ENCODE measurements at places on chromosomes 3 and 15.
A peak's percentile ranks its signal among the peaks of the same experiment; 100 is the strongest.

DNA sequence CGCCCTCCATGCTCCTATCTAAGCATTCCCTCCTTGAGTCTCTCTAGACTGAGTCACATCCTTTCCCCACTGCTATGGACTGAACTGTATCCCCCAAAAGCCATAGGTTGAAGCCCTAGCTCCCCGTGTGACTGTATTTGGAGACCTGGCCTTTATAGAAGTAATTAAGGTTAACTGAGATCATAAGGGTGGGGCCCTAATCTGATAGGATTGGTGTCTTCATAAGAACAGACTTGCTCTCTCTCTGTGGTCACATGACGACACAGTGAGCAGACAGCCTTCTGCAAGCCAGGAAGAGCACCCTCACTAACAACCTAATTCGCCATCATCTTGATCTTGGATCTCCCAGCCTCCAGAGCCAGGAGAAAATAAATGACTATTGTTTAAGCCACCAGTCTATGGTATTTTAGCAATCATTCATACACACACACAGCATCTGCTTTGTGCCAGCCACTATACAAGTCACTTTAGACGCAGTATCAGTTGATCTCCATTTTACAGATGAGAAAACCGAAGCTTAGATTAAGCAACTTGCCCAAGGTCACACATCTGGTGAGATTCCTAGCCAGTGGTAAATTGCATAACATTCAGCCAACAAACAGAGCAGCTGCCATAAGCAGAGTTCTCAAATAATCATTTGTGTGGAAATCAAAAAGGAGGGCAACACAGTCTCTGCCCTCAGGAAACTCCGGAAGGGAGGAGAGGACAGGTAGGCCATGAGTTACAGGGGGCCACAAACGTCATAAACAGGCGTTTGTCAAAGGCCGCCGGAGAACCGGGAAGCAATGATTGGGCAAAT is 66.3 kb upstream of the HES1 start:
- no peak for ATAC-seq

- no peak for ATAC-seq
These were observed 80.6 kb upstream of the PRR20G start for GRCh38 chr3:127368186-127369032.

GRCh38 chr3:148223266-148223665 is 474.4 kb upstream of the AGTR1 start:
- ATAC-seq = no peak

- ATAC-seq = no peak
These were observed 96.1 kb upstream of the RASGRP1 start for GRCh38 chr15:38660738-38661137.

- no peak for ATAC-seq
These were observed 17.0 kb downstream of the ILDR1 start for GRCh38 chr3:122004991-122005565.

DNA sequence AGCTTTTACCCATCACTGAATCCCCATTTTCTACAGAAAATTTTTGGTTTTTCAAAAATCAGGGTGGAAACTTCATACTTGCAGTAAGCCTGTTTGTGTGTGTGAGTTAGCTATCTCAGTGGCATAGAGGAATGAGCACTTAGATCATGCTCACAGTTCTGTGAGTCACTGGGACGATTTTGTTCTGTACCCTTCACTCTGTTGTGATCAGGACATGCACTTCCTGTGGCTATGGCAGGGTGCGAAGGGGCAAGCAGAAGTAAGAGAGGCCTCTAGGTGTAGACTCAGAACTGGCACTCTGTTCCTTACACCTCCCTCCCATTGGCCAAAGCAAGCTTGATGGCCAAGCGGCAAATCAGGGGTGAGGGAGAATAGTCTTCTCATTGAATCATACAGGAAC is 11.6 kb downstream of the NIPA2 start:
- ATAC-seq = no peak

DNA sequence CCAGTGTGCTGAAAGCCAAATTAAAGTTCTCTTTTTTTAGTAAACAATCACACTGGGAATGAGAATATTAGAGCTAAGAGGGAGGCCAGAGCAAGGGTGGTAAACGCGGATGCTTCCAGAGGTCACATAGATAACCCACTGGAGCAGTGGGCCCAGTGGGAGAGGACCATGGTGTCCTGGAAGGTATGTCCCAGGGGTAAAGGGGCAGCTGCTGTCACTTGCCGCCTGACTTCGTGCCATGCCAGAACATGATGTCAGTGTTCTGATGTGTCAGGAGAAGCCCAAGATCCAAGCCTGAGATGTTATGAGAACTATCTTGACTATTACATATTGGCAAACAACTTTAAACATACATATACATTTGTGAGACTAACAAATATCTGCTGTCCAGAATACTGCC is 211.9 kb upstream of the IL12A start:
- ATAC-seq = no peak

- ATAC-seq = peak; percentile 52
These were observed 559 bp downstream of the PKM start for GRCh38 chr15:72230197-72231065.
